Adrenal gland (tissue), 19 donors: ENCODE measurements at places on chromosomes 2 and 18. TPM values are rescaled to one million over a fixed set of nuclear protein-coding genes. Genes with fewer than 3 reads are reported as not detected.

DNA sequence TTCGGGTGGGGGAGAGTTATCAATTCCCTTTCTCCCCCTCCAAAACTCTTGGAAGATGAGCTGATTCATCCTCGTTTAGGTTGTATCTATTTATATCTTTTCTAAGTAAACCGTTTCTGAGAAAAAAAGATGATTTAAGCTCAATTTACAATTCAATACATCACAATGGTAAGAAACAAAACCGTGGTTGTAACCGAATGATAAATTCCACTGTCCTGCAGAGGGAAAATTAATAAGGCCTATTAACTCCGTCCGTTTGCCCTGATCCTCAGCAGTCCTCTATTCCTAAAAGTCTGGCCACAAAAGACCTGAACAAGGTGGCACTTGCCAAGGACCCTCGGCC lies 286.2 kb downstream of the TCF4 start:
- H3K36me3 ChIP-seq, result no peaks in the 10 kb centered on the region
- H3K27me3 ChIP-seq, result no peaks in the 10 kb centered on the region
- no peak for DNase-seq
- H3K4me3 ChIP-seq, result no peak overlapping the region
- H3K4me1 ChIP-seq, result peaks cover 28% of the 10 kb centered on the region

- H3K36me3 ChIP-seq, result no peaks in the 10 kb centered on the region
- H3K4me3 ChIP-seq, result no peak overlapping the region
- DNase-seq, result no peak
- no peaks in the 10 kb centered on the region for H3K27me3 ChIP-seq
These were observed 52.0 kb downstream of the GATA6 start for GRCh38 chr18:22221350-22221749.

DNA sequence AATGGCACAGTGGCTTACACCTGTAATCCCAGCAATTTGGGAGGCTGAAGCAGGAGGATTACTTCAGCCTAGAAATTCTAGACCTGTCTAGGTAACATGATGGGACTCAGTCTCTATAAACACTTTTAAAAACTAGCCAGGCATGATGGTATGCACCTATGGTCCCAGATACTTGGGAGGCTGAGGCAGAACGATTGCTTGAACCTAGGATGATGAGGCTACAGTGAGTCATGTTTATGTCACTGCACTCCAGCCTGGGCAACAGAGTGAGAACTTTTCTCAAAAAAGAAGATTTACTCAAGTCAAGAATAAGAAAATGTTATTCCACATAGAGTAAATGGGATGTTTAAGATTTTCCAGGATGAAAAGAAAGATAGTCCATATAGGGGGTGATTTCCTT lies 158.6 kb downstream of the HNMT start:
- no peak overlapping the region for H3K27ac ChIP-seq
- H3K4me3 ChIP-seq, result no peak overlapping the region
- no peak for DNase-seq
- H3K4me1 ChIP-seq, result no peaks in the 10 kb centered on the region
- H3K36me3 ChIP-seq, result no peaks in the 10 kb centered on the region
- H3K27me3 ChIP-seq, result no peaks in the 10 kb centered on the region

DNA sequence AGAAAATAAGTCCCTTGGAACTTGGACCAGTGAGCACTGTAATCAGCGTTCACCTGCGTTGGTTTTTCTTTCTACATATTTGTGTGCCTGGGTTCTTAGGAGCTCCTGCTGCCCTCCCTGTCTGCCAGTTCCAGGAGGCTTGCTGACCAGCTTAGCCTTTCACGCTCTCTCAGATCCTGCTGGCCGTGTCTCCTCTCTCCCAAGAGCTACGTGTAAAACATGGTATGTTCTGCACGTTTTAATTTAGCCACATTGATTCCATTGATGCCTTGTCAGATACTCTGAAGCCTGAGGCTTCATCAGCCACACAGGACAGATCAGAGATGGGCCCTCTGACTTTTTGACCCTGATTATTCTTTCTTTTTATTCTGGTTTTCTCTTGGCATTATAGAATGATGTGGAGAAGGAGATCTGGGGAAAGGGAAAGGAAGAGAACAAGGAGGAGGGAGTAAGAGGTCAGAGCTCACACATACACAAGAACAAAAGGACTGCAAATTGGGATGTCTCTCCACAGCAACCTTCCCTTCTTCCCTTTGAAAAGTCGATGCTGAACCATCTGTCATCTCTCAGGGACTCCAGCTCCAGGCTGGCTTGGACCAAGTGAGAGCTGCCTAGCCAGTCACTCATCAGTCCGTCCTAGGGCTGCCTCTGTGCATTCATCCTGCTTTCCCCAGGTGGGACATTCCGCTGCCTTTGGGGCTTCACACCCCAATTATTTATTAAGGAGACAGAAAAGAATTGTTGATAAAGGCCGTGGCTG lies 152.8 kb downstream of the PIK3C3 start:
- no peak overlapping the region for H3K4me3 ChIP-seq
- no peaks in the 10 kb centered on the region for H3K4me1 ChIP-seq

GRCh38 chr2:105610576-105611332 lies 134.0 kb upstream of the NCK2 start:
- DNase-seq, result no peak
- no peaks in the 10 kb centered on the region for H3K36me3 ChIP-seq
- no peak overlapping the region for H3K27ac ChIP-seq
- no peaks in the 10 kb centered on the region for H3K4me1 ChIP-seq

DNA sequence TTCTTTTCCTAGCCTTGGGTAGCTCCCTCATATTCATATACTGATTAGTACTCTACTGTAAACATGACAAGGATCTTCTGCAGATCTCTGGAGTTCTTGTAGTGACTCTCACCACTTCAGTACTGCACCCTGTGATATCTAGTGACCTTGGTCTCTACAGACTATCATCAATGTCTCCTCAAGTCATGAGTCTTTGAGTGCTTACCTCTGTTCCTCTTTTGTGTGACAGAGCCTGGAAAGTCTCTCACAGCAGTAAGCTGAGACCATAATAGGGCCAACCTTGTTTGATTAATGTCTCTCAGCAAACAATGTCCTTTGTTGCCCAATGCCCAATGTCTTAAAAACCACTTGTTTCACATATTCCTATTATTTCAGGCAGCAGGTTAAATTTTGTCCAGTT lies 34.2 kb upstream of the BAZ2B start:
- no peak overlapping the region for H3K27ac ChIP-seq
- H3K36me3 ChIP-seq, result no peaks in the 10 kb centered on the region
- H3K4me1 ChIP-seq, result no peaks in the 10 kb centered on the region

DNA sequence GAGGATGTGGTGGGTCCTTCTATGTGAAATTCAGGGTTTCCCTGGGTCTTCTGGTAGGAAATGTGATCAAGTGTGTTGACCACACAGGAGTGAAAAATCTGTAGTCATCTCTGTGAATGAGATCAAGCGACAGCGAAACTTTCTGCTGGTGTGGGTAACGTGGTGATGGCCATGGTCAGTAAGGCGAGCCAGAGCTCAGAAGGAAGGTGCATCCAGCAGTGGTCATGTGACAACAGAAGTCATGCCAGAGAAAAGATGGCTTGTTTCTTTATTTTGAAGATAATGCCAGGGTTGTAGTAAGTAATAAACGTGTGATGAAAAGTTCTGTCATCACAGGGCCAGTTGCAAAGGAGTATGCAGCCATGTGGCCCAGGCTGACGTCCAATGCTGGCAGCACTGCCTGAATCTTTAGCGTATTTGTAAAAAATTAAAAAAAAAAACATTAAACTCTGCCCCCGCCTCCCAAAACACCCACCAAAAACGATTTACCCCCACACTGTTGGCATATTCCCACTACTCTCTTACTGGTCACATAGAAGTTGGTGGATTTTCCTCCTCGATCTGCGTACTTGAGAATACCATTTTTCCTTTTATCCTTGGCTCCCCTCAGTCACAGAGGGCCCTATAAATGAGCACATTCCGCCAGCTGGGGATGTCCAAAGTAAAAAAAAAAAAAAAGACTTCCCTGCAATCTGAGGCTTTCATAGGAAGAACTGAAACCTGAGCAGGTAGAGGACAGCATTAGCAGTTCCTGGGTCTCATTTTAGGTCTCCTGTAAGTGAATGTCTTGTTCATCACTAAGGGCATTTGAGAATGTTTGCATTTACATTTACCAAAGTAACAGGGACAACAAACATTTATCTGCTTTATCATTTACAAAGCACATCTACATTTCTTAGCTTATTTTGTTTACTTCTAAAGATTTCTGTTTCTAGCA lies 70.6 kb downstream of the SLC4A3 start:
- no peaks in the 10 kb centered on the region for H3K4me1 ChIP-seq
- DNase-seq, result no peak
- H3K27ac ChIP-seq, result no peak overlapping the region
- H3K4me3 ChIP-seq, result no peak overlapping the region
- no peaks in the 10 kb centered on the region for H3K36me3 ChIP-seq

- DNase-seq, result no peak
- H3K36me3 ChIP-seq, result no peaks in the 10 kb centered on the region
- H3K4me1 ChIP-seq, result peaks cover 67% of the 10 kb centered on the region
- no peaks in the 10 kb centered on the region for H3K27me3 ChIP-seq
These were observed 40.2 kb downstream of the EPAS1 start for GRCh38 chr2:46337208-46337994.

- no peak overlapping the region for H3K27ac ChIP-seq
- DNase-seq, result no peak
- H3K4me3 ChIP-seq, result no peak overlapping the region
- H3K4me1 ChIP-seq, result no peaks in the 10 kb centered on the region
These were observed 237.3 kb downstream of the LTBP1 start for GRCh38 chr2:33184041-33184440.

DNA sequence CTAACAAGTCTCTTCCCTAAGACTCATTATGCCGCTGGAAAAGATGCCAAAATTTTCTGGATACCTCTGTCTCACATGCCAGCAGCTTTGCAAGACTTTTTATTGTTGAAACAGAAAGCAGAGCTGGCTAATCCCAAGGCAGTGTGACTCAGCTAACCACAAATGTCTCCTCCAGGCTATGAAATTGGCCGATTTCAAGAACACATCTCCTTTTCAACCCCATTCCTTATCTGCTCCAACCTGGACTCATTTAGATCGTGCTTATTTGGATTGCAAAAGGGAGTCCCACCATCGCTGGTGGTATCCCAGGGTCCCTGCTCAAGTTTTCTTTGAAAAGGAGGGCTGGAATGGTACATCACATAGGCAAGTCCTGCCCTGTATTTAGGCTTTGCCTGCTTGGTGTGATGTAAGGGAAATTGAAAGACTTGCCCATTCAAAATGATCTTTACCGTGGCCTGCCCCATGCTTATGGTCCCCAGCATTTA lies 26.3 kb downstream of the DHRS9 start:
- no peaks in the 10 kb centered on the region for H3K4me1 ChIP-seq
- no peaks in the 10 kb centered on the region for H3K27me3 ChIP-seq
- no peak overlapping the region for H3K27ac ChIP-seq
- no peak for DNase-seq
- H3K36me3 ChIP-seq, result no peaks in the 10 kb centered on the region
- no peak overlapping the region for H3K4me3 ChIP-seq

DNA sequence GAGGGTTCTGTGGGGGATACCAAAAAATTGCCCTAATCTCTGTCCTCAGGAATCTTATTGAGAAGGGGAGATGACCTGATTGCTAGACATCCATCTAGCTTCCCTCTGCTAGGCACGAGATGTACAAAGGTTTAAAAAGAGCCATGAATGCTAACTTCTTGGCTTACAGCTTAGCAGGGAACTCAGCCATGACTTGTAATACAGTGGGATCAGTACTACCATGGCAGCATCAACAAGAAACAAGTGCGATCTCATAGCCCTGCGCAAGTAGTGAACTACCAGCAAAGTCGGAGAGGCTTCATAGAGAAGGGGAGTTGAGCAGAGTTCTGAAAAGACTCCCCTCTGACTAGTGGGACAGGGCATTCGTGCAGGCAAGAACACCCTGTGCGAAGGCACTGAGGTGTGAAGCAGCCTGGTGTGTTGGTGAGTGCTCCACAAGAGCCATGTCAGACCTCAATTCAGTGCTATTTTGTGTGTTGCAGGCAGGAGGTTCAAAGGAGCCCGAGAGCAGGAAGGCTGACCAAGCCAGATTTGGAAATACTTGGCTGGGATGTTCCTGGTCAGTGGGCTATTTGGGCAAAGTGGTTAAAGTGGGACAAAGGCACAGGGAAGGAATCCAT lies 130.0 kb downstream of the FMNL2 start:
- no peak overlapping the region for H3K4me3 ChIP-seq
- H3K36me3 ChIP-seq, result no peaks in the 10 kb centered on the region
- H3K27ac ChIP-seq, result peak overlapping the region; percentile 38
- DNase-seq, result no peak
- H3K27me3 ChIP-seq, result no peaks in the 10 kb centered on the region

GRCh38 chr2:218991674-218992168 lies 1.5 kb downstream of the CRYBA2 start:
- peaks cover 80% of the 10 kb centered on the region for H3K27me3 ChIP-seq
- peaks cover 15% of the 10 kb centered on the region for H3K4me1 ChIP-seq
- DNase-seq, result no peak
- no peaks in the 10 kb centered on the region for H3K36me3 ChIP-seq
- no peak overlapping the region for H3K4me3 ChIP-seq
- H3K27ac ChIP-seq, result no peak overlapping the region

DNA sequence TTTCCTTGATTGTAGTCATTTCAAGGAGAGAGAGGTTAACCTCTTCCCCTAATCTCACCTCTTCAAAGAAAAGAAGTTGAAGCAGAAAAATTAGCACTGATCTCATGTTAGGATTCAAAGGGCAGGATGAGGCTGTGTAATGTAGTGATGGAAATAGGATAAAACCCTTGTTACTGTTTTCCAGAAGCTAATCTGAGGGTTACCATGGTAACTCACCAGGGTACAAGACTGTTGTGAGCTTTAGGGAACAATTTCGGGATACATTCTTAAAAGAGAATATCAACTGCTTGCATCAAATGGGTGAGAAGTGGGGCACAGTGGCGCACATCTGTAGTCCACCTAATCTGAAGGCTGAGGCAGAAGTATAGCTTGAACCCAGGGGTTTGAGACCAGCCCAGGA lies 64.9 kb upstream of the SLC39A10 start:
- H3K27me3 ChIP-seq, result no peaks in the 10 kb centered on the region
- H3K36me3 ChIP-seq, result no peaks in the 10 kb centered on the region
- no peak overlapping the region for H3K4me3 ChIP-seq
- no peak for DNase-seq

DNA sequence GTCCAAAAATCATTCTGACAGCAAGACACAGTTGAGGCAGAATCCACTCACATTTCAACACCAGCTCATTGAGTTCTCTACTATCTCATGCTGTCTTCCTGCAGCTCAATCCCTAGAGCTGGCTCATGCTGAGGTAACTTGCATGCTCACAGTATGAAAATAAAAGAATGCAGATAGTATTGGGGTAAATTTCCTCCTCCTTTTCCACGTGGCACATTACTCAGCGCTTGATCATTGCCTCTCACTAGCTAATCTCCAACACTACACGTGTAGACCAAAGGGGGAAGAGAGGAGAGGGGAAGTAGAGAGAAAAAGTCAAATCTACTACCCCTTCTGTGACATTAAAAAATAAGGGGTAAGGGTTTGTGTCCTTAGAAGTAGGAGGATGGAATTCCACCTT lies 300.6 kb downstream of the AFF3 start:
- H3K4me1 ChIP-seq, result no peaks in the 10 kb centered on the region
- H3K36me3 ChIP-seq, result no peaks in the 10 kb centered on the region
- DNase-seq, result no peak
- H3K4me3 ChIP-seq, result no peak overlapping the region
- H3K27ac ChIP-seq, result no peak overlapping the region

The IL36A gene
- not detected for total RNA-seq

The IL37 gene
- not detected for total RNA-seq

The TXNDC2 gene
- not detected for total RNA-seq

The UGT1A1 gene
- total RNA-seq, result not detected

The CDH20 gene
- total RNA-seq, result 0.08 TPM

The NMUR1 gene
- total RNA-seq, result 1.8 TPM
